NCI-H1092 (cell line): ENCODE measurements at places on chromosomes 5 and 9.

- no peak for DNase-seq
These were observed 31.6 kb downstream of the ATP6V0E1 start for GRCh38 chr5:173015192-173015591.

- DNase-seq = no peak
These were observed 28.8 kb upstream of the POMT1 start for GRCh38 chr9:131473891-131474290.

DNA sequence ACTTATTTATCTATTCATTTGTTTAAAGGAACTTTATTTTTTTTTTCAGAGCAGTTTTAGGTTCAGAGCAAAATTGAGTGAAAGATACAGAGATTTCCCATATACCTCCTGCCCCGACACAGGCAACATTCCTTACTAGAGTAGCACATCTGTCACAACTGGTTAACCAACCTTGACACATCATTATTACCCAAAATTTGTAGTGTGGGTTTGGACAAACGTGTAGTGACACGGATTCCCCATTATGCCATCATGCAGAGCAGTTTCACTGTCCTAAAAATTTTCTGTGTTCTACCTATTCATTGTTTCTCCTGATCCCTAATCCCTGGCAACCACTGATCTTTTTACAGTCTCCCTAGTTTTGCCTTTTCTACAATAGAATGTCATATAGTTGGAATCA, 57.3 kb upstream of the LHFPL2 start:
- DNase-seq = no peak

GRCh38 chr9:99591770-99592169, 229.9 kb upstream of the NR4A3 start:
- DNase-seq = no peak

- no peak for DNase-seq
These were observed 15.8 kb upstream of the TIFAB start for GRCh38 chr5:135467871-135468485.

- DNase-seq = no peak
These were observed 28.6 kb upstream of the C5orf63 start for GRCh38 chr5:127101935-127102334.

DNA sequence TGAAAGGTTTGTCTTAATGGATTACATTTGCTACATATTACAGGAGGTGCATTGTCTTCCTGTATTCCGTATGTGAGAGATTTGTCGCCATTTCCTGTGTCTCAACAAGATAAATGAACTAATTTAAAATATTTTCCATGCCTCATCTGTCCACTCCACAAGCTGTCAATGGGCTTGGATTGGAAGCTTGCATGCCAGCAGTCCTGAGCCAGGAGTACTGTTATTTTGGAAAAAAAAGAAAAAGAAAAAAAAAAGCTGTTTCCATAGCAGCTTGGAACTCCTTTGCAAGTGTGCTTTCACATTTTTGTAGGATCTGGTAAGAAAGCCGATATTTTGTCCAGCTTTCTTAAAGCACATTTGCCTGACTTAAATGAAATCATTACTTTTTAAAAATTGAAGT, 330.8 kb downstream of the KDM4C start:
- no peak for DNase-seq

- DNase-seq = no peak
These were observed 100.7 kb downstream of the PDE8B start for GRCh38 chr5:77311214-77311571.

GRCh38 chr9:89969156-89969675, 364.4 kb downstream of the GADD45G start:
- no peak for DNase-seq

- no peak for DNase-seq
These were observed 99.5 kb downstream of the FBXW11 start for GRCh38 chr5:171906703-171907590.

GRCh38 chr9:82526577-82526976, 536.4 kb downstream of the RASEF start:
- no peak for DNase-seq

- no peak for DNase-seq
These were observed 2.4 kb downstream of the NEUROG1 start for GRCh38 chr5:135533334-135533733.

DNA sequence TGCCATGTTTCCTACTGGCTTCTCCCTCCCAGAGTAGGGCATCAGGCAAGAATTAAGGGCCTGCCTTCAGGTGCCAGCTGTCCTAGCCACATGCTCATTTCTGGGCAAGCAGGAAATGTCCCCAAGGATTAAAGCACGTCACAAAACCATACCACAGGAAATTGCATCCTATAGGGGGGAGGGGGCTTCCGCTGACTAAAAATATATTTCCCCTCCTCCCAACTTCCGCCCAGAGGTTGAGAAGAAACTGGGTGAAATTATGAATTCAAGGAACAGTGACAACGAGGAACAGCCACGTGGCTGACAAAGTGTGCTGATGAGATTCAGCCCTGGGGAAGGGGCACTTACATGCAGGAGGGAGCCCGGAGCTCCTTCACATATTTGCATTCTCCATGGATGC, 4.1 kb downstream of the HBEGF start:
- no peak for DNase-seq

GRCh38 chr9:2317591-2317990, 302.4 kb downstream of the SMARCA2 start:
- DNase-seq = no peak

GRCh38 chr5:34715711-34716110, 59.6 kb downstream of the RAI14 start:
- DNase-seq = no peak
